ENCODE measurements at places on chromosomes 2 and 18.

- DNase-seq = no peak
These were observed 169.8 kb upstream of the PKDCC start for GRCh38 chr2:41878056-41878455.

DNA sequence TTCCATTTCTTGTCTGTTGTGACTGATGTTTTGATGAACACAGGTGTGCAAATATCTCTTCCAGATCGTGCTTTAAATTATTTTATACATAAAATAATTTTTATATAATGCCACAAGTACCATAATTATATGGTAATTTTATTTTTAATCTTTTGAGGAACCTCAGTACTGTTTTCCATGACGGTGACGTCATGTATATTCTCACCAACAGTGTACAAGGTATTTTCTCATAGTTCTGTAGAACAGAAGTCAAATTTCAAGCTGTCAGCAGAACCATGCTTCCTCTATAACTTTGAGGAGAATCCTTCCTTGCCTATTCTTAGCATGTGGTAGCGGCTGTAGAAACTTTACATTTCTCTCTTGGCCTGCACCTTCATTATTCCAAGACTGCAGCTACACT, 349.4 kb upstream of the GYPC start:
- no peak for DNase-seq

GRCh38 chr2:55703350-55703749, 9.7 kb upstream of the PNPT1 start:
- DNase-seq = no peak

DNA sequence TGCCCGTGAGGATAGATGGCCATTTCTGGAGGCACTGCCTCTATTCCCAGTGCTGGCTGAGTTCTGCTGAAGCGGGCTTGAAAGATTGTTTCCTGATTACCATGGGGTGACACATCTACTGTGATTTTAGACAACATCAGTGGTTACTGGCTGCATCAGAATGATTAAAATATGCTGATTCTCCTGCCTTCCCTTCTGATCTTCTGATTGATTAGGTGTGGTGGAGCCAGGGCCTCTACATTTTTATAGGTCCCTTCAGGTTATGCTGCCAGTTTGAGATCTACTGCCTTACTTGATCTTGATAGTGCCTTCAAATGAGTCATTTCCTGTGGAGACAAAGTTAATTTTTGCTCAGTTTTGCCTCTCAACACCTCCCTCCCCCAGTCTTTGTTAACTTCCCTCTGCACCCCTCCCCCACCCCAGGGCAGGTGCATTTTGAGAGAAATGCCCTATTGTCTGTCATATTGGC, 31.6 kb upstream of the SNORC start:
- DNase-seq = peak; percentile 4

DNA sequence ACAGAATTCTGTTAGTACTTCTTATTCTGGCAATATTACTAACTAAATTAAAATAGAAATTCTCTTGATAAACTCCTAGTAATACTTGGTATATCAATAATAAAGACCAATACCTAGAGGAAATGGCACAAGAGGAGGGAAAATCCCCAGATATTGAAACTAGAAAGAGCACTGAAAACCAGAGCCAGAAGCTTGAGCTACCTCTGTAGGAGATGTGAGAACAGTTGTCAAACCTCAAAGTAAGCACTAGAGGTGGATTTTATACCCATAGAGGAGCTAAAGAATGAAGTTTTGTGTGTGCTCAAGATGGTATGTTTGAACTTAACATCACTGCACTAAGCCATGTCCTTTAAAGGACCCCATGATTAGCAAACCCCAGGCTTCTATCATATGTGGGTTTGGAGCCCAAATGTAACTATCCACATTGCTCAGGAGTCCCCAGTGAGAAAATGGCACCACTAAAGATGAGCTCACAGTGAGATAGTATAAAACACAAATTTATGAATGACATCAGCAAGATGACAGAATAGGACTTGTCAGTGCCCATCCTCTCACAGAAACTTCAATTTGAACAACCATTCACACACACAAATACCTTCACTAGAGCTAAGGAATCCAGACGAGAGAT, 122.1 kb downstream of the PKP4 start:
- no peak for DNase-seq

GRCh38 chr2:37324536-37324785, 172 bp downstream of the PRKD3 start:
- DNase-seq = peak; percentile 41

GRCh38 chr2:196248467-196249094, 77.2 kb upstream of the STK17B start:
- DNase-seq = no peak

GRCh38 chr2:71944183-71944550, 203.5 kb downstream of the CYP26B1 start:
- DNase-seq = no peak

DNA sequence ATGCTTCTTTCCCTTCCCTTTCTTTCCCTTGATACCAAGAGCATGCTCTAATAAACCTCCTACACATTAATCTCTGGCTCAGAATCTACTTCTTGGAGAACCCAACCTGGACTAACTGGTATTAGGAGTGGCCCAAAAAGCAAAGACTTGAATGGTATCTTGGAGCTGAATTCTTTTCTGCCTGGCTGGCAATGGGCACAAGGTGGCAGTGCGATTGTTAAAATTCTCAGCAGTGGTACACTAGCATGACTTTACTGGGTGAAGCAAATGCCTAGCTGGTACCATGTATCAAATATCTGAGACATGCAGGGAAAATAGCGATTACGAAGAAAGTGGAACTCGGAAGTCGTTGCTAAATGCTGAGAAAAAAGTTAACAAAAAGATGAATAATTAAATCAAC, 376.1 kb downstream of the XIRP2 start:
- DNase-seq = no peak

DNA sequence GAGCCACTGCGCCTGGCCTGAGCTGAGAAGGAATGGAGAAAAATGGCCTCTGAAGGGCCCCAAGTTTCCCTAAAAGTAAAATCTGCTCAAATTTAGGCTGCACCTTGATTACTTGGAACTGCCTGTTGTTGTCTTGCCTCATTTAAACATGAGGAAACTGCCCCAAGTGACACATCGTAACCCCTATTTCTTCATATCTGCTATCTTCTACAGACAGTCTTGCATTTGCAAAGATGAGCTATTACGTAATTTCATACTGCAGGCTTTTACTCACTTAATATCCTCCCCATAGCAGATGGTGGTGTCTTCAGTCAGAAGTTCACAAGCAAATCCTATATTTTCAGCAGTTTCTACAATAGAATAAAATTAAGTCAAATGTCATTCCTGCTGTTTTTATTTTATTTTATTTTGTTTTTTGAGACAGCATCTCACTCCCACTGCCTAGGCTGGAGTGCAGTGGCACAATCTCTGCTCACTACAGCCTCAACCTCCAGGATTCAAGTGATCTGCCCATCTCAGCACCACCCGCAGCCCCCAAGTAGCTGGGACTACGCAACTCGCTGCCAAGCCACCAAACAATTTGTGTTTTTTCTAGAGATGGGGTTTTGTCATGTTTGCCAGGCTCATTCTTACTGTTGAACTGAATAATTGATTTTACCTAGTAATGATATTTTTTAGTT, 45.3 kb upstream of the NARS1 start:
- DNase-seq = no peak

DNA sequence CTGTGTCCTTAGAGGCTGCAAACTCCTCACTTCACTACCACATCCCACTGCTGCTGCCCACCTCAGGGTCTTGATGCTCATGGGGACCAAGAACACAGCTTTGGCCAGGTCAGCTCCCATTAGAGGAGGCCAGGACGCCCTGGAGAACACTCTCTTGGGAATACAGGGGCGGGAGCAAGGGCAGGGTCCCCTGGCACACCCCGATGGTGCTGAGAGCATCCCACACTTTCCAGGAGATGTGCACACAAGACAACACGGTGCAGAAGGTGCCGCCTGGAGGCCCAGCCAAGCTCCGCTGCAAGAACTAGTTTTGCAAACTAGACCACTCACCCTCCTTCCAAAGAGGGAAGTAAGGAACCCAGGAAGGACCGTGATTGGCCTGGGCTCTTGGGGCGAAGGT, 304.4 kb upstream of the SALL3 start:
- no peak for DNase-seq

DNA sequence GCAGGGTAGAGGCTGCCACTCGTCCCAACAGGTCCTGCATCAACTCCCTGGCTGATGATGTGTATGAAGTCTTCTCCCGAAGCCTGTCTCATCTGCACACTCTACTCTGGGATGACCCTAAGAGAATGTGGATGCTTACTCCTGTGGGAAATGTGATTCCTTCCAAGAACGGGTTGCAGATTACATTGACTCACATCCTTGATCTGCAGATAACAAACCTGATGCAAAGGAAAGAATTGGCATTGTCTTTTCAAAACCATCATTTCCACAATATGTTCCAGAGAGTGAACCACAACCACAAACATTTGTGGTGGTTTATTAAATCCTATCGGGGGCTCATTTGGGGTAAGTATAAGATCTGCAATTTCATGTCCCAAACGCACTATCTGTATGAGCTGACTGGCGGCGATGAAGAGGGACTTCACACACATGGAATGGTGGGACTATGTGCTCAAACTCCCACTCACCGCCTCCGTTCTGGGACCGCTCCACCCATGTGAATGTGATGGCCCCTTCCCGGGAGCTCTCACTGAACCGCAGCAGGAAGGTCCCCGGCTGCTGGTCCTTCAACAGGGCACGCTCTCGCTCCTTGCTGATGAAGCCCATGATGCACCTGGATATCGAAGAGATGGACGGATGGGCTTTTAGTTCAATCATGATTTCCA, 35.5 kb downstream of the STAT1 start:
- no peak for DNase-seq

- no peak for DNase-seq
These were observed 28.5 kb downstream of the PSME4 start for GRCh38 chr2:53942280-53942679.

GRCh38 chr2:122982936-122983335, 1042.2 kb upstream of the CNTNAP5 start:
- DNase-seq = no peak

DNA sequence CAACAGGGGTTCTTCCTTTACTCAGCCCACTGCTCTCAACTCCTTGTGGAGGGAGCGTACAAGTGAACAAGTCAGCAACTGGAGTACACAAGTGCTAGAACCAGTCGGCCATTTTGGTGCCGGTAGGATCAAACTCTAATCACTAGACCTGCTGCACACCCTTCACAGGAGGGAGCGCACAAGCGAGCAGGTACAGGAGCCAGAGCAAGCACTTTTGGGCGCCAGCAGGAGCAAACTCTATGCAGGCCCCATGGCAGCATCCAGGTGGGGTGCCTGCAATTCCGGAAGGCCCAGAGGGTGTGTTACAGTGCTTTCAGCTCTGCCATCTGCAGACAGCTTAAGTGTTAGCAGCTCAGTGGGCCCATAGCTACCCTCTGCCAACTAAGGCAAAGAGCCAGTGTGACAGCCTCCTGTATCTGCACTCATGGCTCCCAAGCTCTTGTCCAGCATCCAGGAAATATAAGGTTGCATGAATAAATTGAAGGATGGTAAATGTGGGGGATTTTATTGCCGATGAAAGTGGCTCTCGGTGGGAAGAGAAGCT, 426.1 kb downstream of the DCC start:
- DNase-seq = no peak

- DNase-seq = no peak
These were observed 60.4 kb upstream of the SNTG2 start for GRCh38 chr2:890214-890613.

DNA sequence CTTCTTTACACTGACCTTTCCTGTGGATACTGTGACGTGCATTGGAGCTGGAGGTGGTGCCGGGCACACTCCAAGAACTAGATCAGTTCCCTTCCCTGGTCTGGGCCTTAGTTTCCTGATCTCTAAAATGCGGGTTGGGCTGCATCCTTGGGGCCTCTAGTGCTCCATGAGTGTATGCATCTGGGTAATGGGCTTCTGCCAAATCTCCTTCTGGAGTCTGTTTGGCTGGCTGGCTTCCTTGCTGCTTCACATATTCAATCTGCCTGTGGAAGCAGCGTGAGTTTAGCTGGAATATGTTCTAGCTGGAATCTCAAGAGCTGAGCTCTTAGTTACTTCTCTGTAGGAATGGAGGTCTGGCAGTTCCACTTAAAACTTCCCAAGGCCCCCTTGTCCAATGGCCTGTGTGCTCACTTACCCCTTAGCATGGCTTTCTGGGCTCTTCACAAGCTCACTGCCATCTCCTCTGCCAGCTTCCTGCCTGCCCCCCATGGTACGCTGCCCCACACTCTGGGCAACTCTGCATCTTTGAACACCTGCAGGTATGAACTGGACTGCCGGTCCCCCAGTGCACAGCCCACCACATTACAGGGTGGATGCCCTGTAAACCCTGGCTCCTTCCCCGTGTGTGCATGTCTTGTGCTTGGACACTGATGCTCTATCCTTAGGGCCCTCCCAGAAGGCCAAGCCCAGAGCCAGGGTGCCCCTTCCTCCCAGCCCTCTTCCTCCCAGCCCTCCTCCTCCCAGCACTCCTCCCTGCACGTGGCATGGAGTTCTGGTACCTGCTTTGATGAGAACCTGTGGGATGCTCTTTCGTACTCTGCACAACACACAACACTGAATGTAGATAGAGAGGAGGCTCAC, 103.6 kb upstream of the SMAD2 start:
- no peak for DNase-seq

- no peak for DNase-seq
These were observed 389.0 kb upstream of the ETAA1 start for GRCh38 chr2:67008155-67008554.
